NCI-H69 (cell line): ENCODE measurements at places on chromosomes 7 and 10.

GRCh38 chr7:21999896-22000295 is 54.2 kb upstream of the CDCA7L start:
- no peak for DNase-seq

- no peak for DNase-seq
Measured at GRCh38 chr7:4147926-4148620, 534.0 kb upstream of the FOXK1 start.

DNA sequence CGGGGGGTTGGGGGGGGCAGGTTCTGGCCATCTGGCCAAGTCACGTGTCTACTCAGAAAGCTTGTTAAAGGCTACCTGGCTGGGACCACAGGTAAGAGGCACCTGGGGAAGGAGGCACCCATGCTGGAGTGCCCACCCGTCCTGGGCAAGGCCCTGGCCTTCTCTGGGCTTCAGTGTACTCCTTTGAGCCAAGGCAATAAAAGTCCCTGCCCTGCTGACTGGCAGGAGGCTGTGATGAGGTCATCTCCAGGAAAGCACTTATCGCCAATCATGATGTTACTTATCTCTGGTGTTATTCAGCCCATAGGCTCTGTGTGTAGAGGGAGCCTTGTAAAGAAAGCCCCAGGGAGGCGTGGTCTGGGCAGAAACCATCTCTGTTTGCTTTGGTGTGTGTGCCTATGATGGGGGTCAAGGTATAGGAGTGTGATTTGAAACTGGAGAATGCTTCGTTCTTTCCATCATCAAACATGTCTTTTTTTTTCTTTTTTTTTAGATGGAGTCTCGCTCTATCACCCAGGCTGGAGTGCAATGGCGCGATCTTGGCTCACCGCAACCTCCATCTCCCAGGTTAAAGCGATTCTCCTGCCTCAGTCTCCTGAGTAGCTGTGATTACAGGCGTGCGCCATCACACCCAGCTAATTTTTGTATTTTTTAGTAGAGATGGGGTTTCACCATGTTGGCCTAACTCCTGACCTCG is 2.5 kb upstream of the CLDN4 start:
- peak; percentile 99 for DNase-seq

DNA sequence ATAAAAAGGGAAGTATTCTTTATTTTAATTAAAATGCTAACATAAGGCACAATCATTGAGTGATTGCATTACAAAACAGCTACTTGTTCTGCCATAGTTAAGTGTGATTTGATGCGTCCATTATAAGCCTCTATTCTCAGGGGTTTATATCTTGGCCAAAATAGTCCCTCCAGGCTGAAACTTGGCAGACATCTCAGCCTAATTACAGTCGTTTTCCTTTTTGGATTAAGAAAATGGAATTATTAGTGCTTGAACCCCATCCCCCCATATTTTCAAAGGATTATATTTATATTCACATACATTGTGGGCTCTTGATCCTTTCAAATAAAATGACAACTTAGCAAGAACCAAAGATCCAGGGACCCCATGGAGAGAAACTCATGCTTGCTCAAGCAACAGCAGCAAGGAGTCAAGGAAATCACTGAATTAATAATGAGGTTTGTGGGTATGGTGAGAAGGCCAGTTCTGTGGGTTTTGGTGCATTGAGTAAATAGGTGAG is 66.7 kb upstream of the NEUROD6 start:
- DNase-seq, result no peak

- no peak for DNase-seq
Measured at GRCh38 chr10:2300231-2300630, 562.9 kb upstream of the ADARB2 start.

GRCh38 chr10:17756557-17757217 is 4.7 kb downstream of the TMEM236 start:
- DNase-seq, result no peak

DNA sequence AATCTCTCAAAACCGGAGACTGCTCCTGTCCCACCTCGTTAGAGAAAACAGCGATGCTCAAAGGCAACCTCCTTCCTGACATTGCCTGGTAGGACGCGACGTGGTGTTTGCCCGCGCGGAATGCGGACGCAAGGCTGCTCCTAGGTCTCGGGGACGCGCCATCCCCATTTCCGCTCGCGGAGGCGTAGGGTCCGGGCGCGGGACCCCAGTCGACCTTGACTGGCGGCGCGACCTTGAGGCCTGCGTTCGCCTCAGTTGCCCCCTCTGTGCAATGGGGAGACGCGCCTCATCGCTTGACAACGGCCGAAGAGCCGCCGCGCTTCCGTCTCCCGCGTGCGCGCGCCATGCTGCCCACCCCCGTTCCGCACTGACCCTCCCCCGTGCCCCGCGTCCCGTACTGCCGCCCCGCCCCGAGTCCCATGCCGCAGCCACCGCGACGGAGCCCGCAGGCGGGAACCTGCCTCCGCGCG is 412 bp upstream of the PPIA start:
- peak; percentile 95 for DNase-seq

- DNase-seq, result peak; percentile 17
Measured at GRCh38 chr10:113038183-113038582, 88.1 kb downstream of the TCF7L2 start.

DNA sequence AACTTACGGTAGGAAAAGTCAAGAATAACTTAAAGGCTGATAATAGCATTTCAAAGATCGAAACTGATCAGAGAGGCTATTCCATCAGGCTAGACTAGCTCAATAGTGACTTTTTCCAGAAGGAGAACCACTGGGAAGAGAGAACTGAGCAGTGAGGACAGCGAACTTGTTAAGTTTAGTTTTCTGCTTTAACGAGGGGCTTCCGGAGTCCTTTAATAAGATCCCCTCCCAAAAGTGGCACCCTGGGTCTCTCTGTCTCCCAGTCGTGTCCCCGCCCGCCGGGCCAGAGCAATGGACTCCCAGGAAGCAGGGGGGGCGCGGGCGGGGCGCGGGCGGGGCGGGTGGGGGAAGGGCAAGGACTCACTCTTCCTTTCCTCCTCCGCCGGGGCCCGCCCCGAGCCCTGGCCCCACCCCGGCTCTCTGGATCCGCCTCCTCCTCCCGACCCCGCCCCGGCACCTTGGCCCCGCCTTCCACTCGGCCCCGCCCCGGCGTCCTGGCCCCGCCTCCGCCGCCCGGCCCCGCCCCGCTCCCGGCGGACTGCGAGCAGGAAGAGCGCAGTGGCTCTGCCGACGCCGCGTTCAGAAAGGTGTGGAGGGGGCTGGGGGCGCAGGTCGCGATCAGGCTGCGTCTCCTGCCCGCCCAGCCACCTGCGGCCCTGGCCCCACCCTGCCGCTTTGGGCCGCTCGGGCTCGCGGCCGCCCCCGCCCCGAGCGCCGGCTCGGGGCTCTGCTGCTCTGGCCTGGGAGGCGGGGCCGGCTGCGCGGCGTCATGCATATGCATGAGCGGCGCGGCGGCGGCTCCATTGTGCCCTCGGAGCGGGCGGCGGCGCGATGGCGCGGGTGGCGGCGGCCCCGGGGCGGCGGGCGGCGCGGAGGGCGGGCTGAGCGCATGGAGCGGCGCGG is at the start of gene ZMIZ2:
Gene ZMIZ2, plus strand, starts transcription at position 803 of the 903 bp plus-strand sequence. CDS start 7,403 bp downstream, outside the sequence.
- peak; percentile 99 for DNase-seq
